BJ (cell line): ENCODE measurements at places on chromosomes 2 and 18.

DNA sequence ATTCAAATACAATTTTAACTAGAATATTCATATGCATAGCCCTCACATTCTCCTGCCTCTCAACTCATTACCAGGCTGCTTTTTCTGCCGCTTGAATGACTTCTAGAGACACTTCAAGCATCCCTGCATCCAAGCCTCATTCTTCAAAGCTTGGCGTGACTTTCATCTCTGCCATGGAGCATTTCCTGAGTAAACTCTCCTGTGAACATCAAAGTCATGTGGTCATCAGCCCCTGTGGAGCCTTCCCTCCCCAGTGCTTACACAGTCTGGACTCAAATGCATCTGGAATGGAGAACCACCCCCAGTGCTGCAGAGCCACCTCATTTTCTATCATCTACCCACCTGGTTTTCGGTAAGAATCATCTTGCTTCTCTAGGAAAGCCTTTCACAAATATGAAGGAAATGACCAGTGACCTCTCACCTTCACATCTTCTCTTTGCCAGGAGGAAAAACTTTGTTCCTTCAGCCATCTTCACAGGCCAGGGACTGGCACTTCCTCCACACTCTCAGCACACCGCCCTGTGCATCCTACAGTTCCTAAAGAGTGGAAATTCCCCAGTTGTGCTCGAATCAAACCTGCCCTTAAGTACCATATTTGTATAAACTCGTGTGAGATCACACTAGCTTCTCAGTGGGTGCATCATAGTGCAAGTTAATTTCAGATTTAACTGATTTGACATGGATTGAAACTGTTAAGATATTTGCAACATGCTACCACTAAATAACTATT, 116.4 kb downstream of the COL6A3 start:
- no peak for DNase-seq

DNA sequence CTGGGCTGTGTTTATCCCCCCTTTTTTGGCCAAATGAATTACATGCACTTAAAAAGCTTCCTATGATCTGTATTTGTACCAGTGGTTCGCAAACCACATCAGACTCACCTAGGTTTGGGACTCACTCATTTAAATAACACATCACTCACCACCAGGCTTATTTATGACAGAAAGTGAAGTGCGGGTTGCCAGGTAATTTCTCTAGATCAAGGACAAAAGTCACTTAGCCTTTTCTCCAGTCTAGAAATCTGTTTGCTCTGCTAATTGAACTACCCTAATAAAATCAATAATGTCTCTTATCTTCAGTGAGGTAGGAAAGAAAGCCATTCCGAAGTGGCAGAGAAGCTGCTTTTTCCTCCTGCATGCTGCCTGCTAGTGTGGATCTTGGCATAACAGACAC, 88.1 kb upstream of the SLC8A1 start:
- DNase-seq: no peak

GRCh38 chr18:46950064-46950656, 32.8 kb downstream of the KATNAL2 start:
- DNase-seq: no peak

DNA sequence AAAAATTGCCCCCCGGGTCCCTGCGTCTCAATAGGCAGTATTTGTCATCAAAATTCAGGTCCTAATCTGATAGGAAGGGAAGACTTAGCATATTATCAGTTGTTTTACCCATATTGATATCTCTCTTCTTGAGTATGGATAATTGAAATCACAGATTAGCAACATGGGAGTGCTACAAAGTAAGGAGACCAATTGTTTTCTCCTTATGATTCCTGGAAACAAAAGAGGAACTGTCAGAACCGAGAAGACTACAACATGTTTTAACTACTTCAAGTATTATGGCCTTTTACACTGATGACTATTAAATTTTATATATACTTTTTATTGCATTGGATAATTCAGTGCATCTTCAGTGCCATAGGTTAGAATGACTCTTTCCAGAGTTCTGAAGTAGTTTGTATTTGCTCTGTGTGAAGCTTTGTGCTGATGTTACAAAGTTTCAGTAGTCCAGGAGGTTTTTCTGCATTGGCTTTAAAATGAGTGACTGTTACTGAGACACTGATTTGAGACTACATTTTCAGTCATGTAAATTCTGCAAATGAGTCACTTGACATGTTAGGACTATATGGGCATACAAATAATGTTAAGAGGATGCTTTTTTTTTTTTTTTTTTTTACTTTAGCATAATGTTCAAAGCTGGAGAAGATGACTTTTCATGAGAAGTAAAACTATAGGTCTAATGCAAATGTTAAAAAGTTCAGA, 19.7 kb upstream of the TLK1 start:
- no peak for DNase-seq

- DNase-seq: no peak
These were observed 1855.7 kb upstream of the CELF4 start for GRCh38 chr18:39421276-39421675.

DNA sequence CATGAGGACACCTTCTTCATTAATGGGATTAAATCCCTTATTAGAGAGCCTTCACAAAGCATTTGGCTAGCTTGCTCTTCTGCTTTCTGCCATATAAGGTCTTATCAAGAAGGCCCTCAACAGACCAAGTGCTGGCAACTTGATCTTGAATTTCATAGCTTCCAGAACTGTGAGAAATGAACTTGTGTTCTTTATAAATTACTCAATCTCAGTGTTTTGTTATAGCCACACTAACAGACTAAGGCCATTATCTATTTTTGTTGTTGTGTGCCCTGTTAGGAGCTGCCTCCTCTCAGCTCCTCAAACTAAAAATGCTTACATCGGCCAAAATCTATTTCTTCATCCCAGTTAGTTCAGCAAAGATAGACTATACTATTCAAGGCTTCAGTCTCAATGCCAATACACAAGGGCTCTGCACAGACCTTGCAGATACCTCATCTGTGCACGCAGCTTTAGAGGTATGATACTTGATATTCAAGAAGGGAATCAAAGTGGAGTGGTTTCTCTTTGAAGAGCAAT, 182.9 kb downstream of the GPD2 start:
- no peak for DNase-seq

DNA sequence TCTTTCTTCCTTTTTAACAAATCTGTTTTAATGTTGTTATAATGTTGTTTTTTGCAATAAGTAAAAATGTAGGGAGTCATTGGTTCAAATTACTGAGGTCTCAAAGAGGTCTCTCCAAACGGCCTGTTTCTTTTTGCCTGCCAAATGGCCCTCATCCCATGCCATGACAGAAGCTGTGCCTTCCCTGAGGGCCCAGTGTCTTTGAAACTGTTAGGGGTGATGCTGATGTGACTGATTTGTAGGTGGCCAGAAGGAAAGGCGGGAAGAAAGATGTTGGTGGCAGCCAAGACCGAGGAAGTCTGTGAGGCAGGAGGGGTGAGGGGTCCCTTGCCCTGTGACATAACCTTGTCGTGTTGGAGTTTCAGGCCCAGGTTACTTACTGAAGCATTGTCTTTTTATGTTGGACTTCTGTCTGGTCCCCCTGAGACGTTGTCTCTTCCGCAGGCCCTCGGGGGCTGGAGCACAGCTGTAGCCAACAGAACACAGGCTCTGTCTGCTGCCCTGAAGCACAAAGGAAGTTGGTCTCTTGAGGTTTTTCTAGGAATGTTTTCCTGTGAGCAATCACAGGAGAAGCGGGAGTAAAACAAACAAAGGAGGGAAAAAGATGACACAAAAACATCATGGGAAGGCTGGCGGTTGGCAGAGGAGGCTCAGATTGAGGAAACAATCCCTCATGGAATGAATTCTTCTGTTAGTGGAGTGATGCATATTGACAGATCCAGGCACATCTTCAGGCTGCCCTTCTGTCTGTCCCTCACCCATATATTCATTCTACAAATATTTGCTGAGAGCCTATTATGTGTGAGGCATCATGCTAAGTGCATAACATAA, 4.9 kb upstream of the ST3GAL5 start:
- DNase-seq: peak; percentile 50

- DNase-seq: no peak
These were observed 538.0 kb downstream of the SLC4A3 start for GRCh38 chr2:220165401-220165800.

- DNase-seq: no peak
These were observed 507.9 kb downstream of the ERBB4 start for GRCh38 chr2:212030709-212031108.

DNA sequence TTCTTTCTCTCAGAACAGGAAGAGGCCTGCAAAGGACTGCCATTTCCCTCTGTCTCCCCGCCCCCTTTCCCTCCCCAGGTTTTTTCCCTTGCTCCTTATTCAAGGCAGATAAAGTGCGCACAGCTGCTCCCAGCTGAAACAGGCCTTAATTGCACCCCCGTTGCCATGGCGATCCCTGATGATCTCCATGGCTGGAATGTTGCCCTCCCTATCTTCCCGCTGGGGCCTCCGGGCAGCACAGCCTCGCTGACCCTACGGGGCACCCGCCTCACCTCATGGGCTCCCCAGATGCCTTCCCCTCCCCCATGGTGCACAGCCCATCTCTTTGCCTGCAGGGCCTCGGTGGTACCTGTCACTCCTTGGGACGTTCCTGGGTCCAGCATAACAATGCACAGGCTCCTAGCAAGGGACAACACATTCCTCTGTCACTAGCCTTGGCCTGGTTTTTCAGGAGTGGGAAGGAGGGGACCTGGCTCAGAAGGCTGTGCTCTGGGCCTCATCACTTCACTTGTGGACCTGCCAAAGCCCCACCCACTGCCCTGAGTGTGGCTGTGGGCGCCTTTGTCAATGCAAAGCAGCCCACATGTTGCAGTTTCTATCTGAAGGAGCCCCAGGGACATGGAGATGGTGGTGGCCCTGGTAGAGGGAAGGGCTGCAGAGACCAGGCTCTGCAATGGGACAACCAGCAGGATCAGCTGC, 115.0 kb downstream of the CELF4 start:
- DNase-seq: no peak

GRCh38 chr2:239106966-239107365, 259.1 kb downstream of the TWIST2 start:
- no peak for DNase-seq

GRCh38 chr2:60512062-60512622, 41.3 kb downstream of the BCL11A start:
- no peak for DNase-seq

- no peak for DNase-seq
These were observed 627.6 kb downstream of the CCDC85A start for GRCh38 chr2:56811401-56811800.

- no peak for DNase-seq
These were observed 38.1 kb downstream of the NAPG start for GRCh38 chr18:10563886-10564285.

DNA sequence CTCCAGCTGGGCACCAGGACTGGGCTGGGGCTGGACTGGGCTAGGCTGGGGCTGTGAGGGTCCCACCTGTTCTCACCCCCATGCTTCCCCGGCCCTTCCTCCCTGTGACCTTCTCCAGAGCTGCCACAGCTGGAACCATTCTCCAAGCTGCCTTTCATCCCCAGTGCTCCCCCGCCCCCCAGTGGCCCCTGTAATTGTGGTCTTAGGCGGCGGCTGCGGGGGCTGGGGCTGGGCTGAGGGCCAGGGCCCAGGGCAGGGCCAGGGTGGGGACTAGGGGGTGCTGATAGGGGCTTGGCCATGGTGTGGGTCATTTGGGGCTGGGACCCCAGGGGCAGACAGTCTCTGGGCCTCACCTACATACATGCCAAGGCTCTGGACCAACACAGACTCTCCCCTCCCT, 2.8 kb upstream of the WNT10A start:
- DNase-seq: no peak

DNA sequence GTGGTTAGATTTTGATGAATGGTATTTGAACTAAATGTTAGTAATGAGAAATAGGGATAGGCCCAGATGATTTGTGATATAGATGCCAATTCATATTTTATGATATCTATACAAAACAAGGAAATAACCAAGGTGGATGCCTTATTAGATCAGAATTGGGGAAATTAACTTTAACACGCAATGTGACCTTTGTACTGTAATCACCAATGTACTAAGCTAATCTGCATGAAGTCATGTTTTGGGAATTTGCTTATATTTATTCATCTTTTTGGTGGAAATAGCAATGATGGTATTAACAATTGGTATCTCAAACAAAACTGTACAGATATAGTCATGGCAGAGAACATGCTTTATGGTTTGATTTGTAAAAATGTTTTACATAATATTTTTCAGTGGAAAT, 504.7 kb downstream of the PLCL1 start:
- no peak for DNase-seq

GRCh38 chr18:10265560-10266333, 188.7 kb upstream of the APCDD1 start:
- no peak for DNase-seq

DNA sequence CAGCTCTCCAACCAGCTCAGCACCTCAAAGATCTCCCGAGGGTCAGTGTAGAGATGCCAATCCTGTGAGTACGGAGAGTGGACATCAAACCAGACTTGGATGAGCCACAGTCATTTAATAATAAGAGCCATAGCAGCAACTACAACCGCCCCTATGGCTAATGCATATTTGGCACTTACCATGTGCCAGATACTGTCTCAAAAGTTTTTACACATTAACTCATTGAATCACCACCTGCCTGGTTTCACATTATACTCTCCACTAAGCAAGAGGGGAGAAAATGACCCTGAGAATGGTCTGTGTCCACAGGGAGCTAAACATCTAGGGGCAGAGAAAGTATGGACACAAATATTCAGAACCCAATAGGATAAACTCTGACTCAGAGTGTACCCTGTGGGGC, 2.6 kb downstream of the CNPPD1 start:
- no peak for DNase-seq

- no peak for DNase-seq
These were observed 7.8 kb downstream of the MTHFD2 start for GRCh38 chr2:74206180-74206688.

DNA sequence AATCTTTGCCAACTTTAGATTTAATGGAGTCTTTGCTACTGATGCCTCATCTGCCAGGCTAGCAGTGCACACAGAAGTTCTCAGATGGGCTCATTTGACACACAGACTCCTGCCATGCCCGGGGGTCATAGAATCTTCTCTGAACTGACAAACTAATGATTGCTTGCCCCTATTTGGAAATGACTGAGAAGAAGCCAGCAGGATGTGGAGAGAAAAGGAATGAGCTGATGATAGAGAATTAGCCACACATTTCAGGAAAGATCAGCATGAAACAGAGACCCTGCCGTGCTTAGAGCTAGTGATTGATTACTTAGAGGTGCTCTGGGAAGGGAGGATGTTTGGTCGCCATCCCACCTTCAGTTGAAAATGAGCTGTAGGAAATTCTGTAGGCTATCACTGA, 178.5 kb downstream of the TPGS2 start:
- DNase-seq: no peak

DNA sequence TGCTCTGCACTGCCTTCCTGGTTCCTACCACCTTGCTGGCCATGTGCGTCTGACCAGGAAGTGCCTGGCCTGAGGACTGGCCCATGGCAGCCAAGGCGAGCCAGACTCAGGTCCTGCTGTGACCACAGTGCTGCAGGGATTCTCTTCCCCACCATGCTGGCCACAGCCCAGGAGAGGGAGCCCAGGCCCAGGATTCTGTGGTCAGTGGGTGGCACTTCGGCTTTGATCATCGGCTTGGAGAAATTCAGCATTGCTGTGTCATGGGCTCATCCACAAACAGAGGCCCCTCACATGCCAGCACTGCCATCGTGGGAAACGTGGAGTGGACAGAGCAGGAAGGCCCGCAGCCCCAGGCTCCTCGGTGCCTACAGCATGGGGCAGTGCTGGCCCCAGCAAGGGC, 211.6 kb downstream of the SEPTIN10 start:
- DNase-seq: no peak
